Stimulated activated CD4-positive, alpha-beta T cell treated with anti-CD3 and anti-CD28 coated beads, TNF-alpha, amount 100 ng/mL, for 1 hour (primary cell): ENCODE measurements at places on chromosomes 2 and 18.

- no peak for DNase-seq
Measured at GRCh38 chr2:14420851-14421250, 211.7 kb upstream of the LRATD1 start.

DNA sequence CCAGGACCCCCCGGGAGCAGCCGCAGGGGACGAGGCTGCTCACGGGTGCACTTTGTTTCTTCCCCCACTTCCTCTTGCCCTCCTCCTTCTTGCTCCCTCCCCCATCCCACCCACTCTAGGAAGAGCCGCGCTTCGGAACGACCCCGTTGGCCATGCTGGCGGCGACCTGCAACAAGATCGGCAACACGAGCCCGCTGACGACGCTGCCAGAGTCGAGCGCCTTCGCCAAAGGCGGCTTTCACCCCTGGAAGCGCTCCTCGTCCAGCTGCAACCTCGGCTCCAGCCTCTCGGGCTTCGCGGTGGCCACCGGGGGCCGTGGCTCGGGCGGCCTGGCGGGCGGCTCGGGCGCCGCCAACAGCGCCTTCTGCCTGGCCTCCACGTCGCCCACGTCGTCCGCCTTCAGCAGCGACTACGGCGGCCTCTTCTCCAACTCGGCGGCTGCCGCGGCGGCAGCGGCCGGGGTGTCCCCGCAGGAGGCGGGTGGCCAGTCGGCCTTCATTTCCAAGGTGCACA, 1.3 kb downstream of the SP9 start:
- DNase-seq: no peak

- DNase-seq: no peak
Measured at GRCh38 chr18:32296851-32297250, 107.0 kb downstream of the MEP1B start.

GRCh38 chr2:78245394-78246135, 723.4 kb upstream of the LRRTM4 start:
- DNase-seq: no peak

DNA sequence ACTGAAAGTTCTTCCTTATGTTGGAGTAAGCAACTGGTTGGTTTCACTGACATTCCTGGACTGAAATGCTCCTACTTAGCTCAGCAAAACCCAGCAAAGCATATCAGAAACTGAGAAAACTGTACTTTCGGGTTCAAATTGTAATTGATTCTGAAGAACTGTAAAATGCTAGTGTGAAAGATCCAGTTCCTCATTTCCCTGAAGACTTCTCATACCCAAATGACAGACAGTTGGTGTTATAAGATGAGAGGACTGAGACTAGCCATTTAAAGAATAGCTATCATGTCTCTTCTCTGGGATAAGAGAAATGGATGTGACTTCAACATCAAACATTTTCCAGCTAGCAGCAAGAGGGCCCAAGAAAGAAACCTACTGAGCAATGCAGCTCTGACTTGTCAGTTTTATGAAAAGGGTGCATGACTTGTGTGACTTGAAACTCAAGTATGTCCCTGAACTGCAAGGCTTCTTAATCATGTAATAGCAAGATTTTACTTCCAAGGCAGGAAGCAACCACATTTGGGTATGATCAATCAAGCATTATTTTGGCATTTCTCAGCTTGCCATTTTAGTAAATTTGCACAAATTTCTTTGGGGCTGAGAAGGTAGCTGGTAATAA, 420.3 kb upstream of the MMADHC start:
- DNase-seq: no peak
